ENCODE measurements at places on chromosomes 13 and 19.

DNA sequence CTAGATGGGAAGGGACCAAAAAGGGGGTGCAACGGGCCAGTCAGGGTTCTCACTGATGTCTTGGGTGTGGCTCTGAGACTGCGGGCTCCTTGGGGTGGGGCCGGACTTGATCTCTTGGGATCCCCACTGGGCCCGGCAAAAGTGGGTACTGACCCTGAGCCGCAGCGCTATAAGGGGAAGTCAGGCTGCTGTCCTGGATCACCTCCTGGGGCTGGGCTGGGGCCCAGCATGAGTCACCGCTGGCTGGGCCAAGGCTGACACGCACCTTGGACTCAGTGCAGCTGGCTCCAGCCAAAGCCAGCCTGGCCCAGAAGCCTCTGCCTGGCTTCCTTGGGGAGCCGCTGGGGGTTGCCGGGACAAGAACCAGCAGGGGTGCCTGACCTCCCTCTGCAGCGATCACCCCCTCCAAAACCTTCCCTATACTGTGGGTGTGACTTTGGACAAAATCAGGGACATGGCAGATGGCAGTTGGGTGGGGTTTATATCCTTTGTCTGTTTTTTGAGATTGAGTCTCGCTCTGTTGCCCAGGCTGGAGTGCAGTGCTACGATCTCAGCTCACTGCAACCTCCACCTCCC, 617 bp upstream of the IQCN start:
- DNase-seq, result peak; percentile 88

DNA sequence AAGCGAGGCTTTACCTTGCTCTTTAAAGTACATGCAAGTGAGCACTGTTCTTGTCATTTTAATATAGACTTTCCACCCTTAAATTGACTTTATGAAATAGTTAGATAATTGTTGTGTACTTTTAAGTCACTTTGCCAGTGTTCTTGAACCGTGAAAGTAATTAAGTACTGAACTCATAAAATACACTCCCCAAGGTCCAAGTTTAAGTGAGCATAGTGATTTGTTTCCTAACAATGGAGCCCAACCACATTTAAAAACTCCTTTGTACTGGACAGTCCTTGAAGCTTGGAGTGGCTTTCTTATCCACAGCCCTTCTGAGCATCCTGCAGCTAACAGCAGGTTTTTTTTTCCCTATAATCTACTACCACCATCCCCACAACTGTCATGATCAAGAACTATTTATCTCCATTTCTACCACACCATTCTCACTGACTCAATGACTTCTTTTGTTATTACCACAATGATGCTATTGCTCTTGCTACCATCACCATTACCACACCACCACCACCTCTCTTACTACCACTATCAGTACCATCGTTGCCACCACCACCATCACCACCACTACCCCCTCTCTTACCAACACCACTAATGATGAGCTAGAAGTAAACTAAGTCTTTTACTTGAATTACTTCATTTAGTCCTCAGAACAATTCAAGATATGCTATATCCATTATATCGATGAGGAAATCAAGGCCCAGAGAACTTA, 452.6 kb downstream of the DIAPH3 start:
- DNase-seq, result no peak

DNA sequence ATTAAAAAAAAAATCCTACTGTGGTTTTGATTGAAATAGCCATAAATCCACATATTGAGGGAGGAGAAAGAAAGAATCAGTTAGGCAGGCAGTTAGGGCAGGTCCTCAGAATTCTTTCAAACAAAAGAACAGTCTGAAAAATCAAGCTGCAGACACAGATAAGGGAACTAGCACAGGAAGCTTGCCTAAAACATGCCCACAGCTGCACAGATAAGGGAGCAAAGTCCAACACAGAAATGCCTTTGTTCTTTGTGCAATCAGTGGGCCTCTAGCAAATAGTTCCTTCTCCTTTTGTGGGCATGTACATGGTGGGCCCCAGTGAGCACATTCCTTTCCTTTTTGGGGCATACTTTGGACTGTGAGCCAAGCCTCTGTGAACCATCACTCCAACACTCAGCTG, 42.7 kb downstream of the UTP14C start:
- DNase-seq, result peak; percentile 54

DNA sequence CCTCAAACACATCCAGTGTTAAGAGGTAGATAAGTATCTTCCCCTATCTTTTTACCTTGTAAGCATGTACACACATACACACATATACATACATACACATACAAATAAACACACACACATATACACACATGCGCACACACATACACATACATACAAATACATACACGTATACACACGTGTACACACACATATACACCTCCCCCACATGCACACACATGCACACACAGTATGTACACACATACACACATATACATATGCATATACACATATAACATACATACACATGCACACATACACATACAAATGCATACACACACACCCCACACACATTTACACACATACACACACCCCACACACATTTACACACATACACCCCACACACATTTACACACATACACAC, 24.1 kb downstream of the ADGRE1 start:
- DNase-seq, result no peak

DNA sequence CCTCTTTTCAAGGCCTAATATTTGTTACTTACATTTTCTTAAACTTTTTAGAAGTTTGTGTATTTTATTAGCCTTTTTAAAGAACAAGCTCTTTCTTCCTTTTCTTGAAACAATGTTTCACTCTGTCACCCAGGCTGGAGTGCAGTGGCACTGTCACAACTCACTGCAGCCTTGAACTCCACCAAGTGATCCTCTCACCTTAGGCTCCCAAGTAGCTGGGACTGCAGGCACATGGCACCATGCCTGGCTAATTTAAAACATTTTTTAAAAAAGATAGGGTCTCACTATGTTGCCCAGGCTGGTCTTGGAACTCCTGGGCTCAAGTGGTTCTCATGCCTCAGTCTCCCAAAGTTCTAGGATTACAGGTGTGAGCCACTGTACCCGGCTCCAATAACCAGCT, 192.2 kb upstream of the SPRY2 start:
- DNase-seq, result no peak

- no peak for DNase-seq
Measured at GRCh38 chr13:110813646-110814624, 100.4 kb downstream of the ING1 start.

DNA sequence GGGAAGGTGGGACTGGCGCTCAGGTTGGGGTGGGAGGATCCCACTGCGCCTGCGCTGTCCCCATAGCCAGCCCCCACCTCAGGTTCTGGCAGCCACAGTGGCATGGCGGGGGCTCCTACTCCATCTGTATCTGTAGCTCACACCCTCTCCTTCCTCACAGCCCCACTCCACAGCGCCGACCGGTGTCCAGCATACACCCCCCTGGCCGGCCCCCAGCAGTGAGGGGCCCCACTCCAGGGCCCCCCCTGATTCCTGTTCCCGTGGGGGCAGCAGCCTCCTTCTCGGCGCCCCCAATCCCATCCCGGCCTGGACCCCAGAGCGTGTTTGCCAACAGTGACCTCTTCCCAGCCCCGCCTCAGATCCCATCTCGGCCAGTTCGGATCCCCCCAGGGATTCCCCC, 6.0 kb downstream of the TMED1 start:
- no peak for DNase-seq
